CD4-positive, alpha-beta memory T cell (primary cell): ENCODE measurements at places on chromosomes 4 and X.

DNA sequence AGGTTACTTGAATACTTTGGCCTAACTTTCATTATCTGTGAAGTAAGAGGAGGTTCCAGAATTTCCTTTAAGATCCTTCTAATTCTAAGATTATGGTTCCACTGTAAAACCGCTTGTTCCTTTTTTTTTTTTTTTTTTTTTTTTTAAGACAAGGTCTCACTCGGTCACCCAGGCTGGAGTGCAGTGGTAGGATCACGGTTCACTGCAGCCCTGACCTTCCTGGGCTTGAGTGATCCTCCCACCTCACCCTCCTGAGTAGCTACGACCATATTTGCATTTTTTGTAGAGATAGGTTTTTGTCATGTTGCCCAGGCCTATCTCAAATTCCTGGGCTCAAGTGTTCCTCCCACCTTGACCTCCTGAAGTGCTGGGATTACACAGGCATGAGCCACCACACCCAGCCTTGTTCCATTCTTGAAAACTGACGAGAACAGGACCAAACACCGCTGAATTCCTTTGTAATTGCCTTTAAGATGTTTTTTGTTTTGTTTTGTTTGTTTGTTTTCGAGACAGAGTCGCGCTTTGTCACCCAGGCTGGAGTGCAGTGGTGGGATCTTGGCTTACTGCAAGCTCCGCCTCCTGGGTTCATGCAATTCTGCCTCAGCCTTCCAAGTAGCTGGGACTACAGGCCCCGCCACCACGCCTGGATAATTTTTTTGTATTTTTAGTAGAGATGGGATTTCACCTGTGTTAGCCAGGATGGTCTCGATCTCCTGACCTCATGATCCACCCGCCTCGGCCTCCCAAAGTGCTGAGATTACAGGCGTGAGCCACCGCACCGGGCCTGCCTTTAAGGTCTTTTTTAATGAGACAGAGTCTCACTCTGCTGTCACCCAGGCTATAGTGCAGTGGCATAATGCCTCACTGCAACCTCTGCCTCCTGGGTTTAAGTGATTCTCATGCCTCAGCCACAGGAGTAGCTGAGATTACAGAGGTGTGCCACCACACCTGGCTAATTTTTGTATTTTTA is 6.8 kb downstream of the PDS5A start:
- DNase-seq, result no peak

- no peak for DNase-seq
These were observed 92.2 kb upstream of the SLIT2 start for GRCh38 chr4:20159516-20159915.

DNA sequence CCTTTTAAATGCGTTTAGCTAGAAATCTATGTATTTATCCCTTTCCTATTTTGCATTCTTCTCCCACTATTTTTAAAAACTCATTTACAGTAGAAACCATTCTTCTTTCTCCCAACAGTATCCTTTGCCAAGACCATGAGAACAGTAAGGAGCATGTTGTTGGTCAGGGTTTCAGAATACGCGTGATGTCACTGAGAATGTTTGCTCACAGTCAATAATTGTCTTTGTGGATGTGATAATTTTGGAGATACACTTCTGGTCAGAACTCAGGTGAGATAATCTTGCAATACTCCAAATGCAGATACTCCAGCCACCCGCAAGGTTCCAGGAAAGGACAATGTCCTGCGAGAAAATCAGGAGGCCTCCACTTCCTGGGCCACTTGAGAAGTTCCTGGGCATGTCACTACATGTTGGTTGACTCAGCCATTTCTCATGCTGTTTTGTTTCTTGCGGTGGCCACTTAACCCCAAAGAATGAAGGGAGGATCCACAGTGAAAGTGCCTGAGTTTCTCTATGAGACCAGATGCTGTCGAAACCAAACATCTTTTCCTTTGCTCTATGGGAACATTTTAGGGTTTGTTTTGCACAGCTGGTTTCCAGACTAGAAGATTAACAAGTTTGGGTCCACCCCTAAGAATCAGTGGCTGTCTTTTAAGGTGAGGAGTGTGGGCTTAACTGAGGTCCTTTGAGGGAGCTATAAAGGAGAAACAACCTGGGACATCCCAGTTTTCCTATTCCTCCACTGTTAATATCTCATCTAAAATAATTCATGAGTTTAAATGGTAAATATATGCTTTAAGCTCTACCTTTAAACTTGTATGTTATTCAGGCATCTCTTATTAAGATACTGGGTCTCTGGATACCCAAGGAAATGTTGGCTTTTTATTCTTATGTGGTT is 116.0 kb downstream of the SOWAHB start:
- DNase-seq, result no peak

GRCh38 chr4:28277931-28278330 is 1417.3 kb downstream of the STIM2 start:
- no peak for DNase-seq

DNA sequence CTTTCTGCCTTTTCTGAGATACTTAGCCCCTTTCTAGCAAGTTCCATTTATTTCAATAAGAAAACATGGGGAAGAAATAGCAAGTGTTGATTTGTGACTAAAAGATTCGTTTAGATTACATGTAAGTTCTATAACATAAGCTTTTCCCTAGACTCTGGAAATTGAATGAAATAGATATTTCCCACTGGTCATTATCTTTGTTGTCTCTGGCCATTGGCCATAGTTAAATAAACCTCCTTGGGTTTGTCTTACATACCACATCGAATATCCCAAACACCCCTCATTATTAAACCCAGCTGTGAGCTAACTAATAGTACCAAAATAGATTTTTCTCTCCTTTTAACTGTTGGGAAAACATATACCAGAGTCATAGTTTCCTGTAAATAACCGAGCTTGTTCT is 534.8 kb downstream of the IQCM start:
- DNase-seq, result no peak

GRCh38 chr4:163930086-163930485 is 435.6 kb downstream of the TMA16 start:
- no peak for DNase-seq

- no peak for DNase-seq
These were observed 26.6 kb upstream of the CD99 start for GRCh38 chrX:2664502-2664901.

DNA sequence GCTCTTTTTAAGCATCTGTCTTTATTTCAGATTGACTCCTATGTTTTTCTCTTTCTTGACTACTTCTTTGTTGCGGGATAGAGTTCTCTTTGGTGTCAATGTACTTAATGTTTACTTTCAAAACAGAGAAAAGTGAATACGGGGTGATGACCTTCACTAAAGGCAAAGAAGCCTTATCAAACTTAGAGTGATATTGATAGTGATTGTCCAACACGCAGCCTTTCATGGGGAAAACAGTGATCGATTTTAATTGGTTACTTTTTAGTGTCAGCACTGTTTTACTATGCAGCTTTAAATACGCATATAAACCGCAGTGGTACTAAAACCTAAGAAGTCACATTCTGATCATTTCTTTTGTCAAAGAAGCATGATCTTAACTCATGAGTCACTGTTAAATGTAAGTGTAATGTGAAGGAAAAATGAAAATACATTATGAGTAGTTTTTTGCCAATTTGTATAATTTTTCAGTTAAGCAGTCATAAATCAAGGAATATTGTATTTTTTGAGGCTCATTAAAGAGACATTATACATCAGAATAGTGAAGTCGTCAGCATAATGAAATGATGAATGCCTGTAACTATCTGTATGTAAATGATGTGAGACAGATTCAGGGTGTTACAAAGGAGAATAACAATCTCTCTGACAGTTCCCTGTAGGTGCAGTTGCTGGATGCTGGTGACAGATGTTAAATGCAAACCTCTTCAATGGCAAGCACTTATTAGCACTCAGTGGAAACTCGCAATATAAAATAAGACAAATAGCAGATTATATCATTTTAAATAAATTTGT is 2082.8 kb upstream of the TENM3 start:
- no peak for DNase-seq

DNA sequence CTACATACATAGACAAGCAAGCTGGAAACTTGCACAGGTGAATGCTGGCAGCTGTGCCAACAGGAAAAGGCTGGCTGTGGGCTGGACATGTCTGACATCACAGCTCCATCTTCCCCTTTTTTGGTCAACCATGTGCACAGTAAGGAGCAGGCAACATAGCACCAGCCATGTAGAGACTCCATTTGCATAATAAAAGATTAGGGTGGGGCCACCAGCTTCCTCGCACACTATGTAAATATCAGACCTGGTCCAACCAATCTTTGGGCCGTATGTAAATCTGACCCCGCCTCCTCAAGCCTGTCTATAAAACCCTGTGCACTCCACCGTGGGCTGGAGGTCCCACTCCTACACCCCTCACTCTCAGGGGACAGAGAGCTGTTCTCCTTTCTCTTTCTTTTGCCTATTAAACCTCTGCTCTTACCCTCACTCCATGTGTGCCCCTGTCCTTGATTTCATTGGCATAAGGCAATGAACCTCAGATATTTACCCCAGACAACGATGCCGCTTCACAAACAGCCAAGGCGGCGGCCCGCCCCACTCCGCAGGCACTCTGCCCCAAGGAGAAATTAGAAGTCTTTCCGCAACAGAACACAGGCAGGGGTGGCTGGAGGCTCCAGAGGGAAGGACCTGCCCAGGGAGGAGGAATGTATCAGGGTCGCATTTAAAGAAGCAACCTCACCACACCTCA is 862.2 kb downstream of the TRIML1 start:
- DNase-seq, result no peak

DNA sequence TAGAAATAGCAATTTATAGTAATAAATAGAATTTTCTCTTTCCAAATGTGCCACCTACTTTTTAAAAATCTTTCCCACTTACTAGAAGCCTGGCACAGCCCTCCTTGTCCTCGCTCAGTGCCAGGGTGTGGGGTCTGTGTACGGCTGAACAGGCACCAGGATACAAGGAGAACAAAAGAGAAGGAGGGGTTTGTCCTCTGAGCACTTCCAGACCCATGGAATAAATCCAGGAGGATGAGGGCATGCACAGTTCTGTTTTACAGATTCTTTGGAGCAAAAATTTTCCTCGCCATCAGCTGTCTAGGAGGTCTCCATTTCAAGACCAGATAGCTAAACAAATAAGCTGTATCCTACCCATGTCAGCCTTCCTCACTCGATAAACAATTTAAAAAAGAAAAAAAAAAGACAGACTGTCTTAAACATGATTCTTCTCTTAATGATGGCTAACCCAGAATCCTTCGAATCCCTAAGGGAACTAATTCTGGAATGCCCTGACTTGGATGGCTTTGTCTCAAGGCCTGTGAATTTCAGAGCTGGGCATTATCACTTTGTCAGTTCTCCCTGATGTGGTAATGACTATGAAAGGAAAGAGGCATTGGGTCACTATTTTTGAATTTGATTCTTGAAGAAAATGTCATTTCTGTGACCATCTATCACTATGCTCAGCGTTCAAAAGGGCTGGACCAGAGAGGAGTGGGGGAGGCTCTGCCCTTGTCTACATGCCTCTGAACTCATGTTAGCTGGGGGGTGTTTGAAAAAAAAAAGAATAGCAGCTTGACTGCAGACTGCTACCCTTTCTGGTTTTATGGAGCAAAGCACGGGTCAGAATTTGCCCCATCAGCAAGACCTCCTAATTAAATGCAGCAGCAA is 151.0 kb downstream of the DCTD start:
- no peak for DNase-seq

- no peak for DNase-seq
These were observed 81.1 kb downstream of the LRBA start for GRCh38 chr4:150934022-150934421.

DNA sequence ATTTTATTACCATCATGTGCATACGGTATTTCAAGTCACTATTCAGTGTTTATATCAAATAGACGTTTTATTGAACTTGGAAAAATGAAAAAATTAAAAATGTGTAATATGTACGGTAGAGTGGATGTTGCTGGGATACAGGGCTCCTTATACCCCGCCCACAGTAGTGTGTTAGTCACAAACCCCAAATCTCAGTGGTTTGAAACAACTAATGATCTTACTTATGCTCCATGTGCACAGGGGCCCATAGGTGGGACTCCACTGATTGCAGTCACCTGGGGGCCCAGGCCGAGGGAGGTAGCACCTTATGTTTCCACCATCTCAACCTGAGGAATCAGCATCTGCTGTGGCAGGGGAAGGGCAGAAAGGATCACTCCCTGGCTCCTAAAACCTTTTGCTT is 18.1 kb downstream of the LSM6 start:
- no peak for DNase-seq

DNA sequence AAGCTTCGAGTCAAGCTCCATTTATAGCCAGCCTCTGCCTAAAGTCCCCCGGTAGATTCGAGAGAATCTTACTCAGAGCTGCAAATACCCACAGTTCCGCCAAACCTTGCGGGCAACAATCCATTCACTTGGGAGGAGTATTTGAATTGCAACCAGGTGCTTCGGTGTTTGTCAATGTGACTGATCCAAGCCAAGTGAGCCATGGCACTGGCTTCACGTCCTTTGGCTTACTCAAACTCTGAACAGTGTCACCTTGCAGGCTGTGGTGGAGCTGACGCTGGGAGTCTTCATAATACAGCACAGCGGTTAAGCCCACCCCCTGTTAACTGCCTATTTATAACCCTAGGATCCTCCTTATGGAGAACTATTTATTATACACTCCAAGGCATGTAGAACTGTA is 11.2 kb downstream of the CD40LG start:
- DNase-seq, result no peak
